ENCODE measurements at places on chromosomes 4 and X.
A peak's percentile ranks its signal among the peaks of the same experiment; 100 is the strongest.

GRCh38 chr4:70778888-70779422, 57.2 kb downstream of the RUFY3 start:
- DNase-seq, result no peak

- DNase-seq, result no peak
Observed at GRCh38 chrX:10525381-10526120, 94.8 kb downstream of the MID1 start.

DNA sequence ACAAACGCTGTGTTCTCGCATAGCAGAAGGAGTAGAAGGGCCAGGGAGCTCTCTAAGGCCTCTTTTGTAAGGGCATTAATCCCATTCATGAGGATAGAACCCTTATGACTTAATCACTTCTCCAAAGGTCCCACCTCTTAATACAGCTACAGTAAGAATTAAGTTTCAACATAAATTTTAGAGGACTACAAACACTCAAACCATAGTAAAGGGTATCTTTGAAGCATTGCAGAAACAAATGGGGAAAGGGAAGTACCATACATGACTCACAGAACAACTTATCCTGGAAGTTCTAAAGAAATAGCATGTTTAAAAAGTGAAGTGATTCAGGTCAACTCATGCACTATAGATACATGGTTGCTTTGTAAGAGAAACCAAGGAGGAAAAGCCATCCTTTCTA, 680.8 kb downstream of the RPA4 start:
- DNase-seq, result no peak

GRCh38 chr4:66589183-66589582, 918.9 kb upstream of the EPHA5 start:
- no peak for DNase-seq

GRCh38 chrX:147738265-147738664, 173.5 kb upstream of the FMR1 start:
- DNase-seq, result no peak

DNA sequence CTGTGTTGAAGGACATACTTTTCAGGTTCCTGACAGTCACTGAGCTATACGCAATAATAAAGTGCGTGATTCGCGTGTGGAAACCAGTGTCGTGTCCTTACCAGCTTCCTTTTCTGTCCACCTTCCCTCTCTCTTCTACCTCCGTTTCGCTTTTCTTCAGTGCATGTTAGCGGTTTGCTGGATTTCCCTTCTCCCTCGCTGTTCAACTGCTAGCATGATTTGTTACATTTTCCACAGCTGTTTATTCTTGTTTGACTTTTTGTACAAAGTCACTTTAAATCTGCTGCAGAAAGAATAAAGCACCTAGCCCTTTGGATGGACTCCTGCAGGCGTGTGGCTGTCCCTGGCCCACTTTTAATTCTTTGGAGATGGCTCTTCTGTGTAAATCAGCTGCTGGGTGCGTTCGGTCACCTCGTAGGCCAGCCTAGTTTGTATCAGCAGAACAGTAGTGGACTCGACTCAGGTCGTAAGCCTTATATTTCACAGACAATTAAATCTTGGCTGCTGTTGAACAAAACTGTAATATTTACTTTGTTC, 8.9 kb upstream of the HAND2 start:
- no peak for DNase-seq

- DNase-seq, result no peak
Observed at GRCh38 chr4:48706736-48707135, 73.3 kb downstream of the FRYL start.

DNA sequence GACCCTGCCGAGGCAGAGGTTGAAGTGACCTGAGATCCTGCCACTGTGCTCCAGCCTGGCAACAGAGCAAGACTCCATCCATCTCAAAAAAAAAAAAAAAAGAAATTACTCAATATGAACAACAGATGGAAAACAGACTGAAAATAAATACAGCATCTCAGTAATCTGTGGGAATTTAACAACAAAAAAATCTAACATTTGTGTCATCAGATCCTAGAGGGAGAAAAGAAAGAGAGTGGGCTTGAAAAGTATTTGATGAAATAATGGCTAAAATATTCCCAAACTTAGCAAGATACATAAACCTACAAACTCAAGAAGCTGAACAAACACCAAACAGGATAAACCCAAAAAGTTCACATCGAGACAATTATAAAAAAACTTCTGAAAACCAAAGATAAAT, 84.7 kb downstream of the CENPC start:
- DNase-seq, result no peak

DNA sequence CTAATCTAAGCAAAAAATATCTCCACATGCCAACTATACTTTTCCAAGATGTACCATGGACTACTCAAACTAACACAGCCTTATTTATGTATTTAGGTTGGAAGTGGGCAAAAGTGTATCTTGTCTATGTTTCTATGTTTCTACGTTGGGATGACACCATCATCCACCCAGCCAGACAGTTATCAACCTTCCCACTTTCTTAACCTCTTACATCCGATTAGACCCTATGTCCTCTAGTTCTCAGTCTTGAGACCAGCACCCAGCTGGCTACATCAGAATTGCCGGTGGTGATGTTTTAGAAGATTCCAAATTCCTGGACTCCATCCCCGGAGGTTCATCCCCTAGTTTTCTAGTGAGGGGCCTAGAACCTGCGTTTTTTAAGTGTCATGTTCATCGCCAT, 1.0 kb upstream of the AASDH start:
- DNase-seq, result no peak

DNA sequence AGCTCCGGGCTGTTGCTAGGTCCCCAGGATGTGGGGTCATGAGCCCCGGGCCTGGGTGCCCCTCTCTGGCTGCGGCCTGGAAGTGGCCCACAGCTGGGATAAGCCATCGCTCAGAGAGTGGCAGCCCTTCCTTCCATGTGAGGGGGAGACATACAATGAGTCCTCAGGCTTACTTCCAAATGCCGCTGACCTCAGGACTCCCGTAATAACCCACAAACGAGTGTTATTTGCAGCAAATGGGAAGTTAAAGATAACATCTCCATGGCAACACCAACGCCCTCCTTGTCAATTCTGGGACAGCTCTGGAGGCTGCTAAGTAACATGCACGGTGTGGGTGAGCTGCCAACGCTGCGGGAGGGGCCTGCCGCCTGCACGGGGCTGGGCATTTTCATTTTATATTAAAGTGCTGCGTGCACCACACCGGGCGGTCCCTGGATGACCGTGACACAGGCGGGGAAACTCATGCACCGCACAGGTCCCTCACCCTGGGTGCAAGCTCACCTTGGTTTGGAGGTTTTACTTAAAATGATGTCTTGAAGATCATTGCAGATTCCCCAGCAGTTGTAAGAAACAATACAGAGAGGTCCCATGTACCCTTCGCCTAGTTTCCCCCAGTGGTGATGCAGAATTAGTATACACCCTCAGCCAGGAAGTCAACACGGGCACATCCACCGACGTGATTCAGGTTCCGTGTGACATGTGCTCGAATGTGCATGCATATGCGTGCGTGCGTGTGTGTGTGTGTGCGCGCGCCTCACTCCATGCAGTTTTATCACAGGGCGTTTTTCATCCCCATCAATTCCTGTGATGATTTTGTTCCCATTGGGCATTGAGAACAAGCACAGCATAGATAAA, 79.4 kb downstream of the ABLIM2 start:
- peak; percentile 58 for DNase-seq

GRCh38 chr4:88802585-88803286, 105.1 kb upstream of the NAP1L5 start:
- no peak for DNase-seq

DNA sequence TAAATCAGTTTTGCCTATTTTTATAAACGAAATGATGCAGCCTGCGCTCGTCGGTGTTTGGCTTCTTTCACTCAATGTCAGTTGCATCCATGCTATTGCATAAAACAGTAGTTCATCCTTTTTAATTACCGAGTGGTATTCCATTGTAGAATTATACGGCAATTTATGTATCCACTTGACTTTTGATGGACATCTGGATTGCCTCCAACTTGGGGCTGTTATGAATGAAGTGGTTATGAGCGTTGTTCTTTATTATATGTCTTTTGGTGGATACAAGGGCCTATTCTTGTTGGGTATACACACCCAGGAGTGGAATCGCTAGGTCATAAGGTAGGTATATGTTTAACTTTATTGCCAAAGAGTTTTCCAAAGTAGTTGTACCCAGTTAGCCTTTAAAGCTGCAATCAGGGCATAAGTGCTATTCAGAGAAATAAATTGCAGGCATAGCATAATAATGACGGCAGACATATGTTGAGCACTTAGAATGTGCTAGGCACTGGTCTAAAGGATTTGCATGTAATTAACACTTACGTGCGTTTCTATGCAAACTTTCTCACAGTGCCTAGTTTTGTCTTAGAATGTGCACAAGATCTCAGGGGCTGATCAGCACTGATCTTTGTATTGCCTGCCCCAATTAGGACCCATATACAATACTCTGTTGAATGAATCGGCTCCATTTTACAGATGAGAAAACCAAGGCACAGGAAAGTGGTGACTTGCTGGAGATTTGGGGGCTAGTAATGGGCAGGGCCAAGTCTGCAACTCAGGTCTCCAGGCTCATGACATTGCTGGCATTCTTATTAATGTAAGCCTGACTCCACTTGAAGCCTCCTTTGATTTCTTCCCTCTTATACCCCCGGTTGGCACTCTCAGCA, 407.0 kb downstream of the BCOR start:
- DNase-seq, result no peak

- no peak for DNase-seq
Observed at GRCh38 chrX:9612146-9612505, 147.3 kb downstream of the TBL1X start.

DNA sequence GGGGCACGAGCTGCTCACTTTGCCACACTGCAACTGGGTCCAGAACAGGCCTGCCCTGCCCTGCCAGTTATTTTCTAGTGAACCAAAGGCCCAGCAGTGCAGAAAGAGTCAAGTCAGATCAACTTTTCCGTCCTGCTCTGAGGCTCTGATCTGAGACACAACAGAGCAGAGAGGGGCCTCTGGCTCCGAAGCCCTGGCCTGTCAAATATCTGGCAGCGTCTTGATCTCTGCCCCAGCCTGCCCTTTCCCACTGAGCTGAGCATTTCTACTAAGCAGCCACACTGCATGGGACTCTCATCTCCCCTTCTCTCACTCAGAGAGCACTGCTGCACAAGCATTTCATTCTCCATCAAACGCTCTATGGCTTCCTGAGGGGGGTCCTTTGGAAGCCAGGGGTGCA, 11.8 kb downstream of the IGFBP7 start:
- no peak for DNase-seq

DNA sequence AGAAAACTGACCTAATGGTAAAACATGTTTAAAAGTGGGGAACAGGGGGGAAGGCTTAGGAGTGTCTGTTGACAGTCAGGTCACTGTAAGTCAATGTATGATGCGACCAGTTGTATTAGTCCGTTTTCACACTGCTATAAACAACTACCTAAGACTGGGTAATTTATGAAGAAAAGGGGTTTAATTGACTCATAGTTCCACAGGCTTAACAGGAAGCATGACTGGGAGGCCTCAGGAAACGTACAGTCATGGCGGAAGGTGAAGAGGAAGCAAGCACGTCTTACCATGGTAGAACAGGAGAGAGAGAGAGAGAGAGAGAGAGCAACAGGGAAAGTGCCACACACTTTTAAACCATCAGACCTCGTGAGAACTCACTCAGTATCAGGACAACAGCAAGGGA, 13.0 kb upstream of the PLAC1 start:
- DNase-seq, result no peak
